Esophagus squamous epithelium (tissue), 5 donors: ENCODE measurements at places on chromosomes 5 and 9. TPM values are rescaled to one million over a fixed set of nuclear protein-coding genes. Genes with fewer than 3 reads are reported as not detected.

Gene TEX48
- total RNA-seq: not detected

Gene FGF1
- 1.6 TPM for total RNA-seq

Gene RAD1
- total RNA-seq: 19.1 TPM

Gene SAPCD2
- total RNA-seq: 14.7 TPM

Gene SLC36A2
- not detected for total RNA-seq

Gene TAS2R1
- total RNA-seq: not detected

Gene DRD1
- total RNA-seq: 0.06 TPM

- H3K27me3 ChIP-seq: no peaks in the 10 kb centered on the region
- no peak overlapping the region for H3K27ac ChIP-seq
- no peak for DNase-seq
- no peaks in the 10 kb centered on the region for H3K36me3 ChIP-seq
- H3K4me3 ChIP-seq: no peak overlapping the region
- H3K4me1 ChIP-seq: no peaks in the 10 kb centered on the region
Measured at GRCh38 chr9:120592210-120592609, 12.2 kb upstream of the CDK5RAP2 start.

- no peak for DNase-seq
- no peaks in the 10 kb centered on the region for H3K36me3 ChIP-seq
- H3K27ac ChIP-seq: no peak overlapping the region
- peaks cover 20% of the 10 kb centered on the region for H3K4me1 ChIP-seq
- H3K27me3 ChIP-seq: no peaks in the 10 kb centered on the region
Measured at GRCh38 chr9:127248241-127248640, 16.3 kb upstream of the GARNL3 start.

GRCh38 chr9:128027705-128028104 lies 39.4 kb downstream of the NAIF1 start:
- no peaks in the 10 kb centered on the region for H3K36me3 ChIP-seq
- no peak overlapping the region for H3K4me3 ChIP-seq
- peak overlapping the region; percentile 81 for H3K27ac ChIP-seq
- H3K27me3 ChIP-seq: no peaks in the 10 kb centered on the region

DNA sequence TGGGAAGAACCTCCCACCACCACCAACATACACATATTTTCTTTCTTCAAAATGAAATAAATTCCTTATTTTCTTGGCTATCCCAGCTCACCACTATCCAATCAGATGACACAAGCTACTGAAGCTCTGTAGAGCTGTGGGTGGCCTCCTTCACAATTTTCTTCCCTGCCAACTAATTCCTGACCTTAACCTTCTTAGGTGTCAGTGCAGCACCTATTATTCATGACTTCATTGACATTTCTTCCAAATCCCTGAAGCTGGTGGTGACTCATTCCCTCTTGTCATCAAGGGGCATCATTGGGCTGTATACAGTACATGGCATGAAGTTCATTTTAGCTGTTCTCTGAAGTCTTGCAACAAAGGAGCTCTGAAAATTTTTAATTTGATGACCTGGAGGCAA lies 42.0 kb upstream of the ADRA1B start:
- H3K4me3 ChIP-seq: no peak overlapping the region
- no peak overlapping the region for H3K27ac ChIP-seq
- no peaks in the 10 kb centered on the region for H3K36me3 ChIP-seq
- peaks cover 22% of the 10 kb centered on the region for H3K4me1 ChIP-seq

- H3K36me3 ChIP-seq: no peaks in the 10 kb centered on the region
- H3K27ac ChIP-seq: no peak overlapping the region
- no peaks in the 10 kb centered on the region for H3K4me1 ChIP-seq
- H3K4me3 ChIP-seq: no peak overlapping the region
- DNase-seq: no peak
- no peaks in the 10 kb centered on the region for H3K27me3 ChIP-seq
Measured at GRCh38 chr5:171835066-171835465, 49.4 kb downstream of the SMIM23 start.

DNA sequence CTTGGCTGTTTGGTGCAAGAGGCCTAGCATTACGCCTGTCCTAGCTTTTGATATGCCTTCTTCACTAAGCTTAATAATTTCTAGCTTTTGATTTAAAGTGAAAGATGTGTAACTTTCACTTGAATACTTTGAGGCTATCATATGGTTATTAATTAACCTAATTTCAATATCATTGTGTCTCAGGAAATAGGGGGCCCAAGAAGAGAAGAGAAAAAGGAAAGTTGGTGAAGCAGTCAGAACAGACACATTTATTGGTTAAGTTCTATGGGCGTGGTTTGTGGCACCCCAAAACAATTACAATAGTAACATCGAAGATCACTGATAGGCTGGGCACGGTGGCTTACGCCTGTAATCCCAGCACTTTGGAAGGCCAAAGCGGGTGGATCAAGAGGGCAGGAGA lies 40.9 kb upstream of the F2RL2 start:
- no peak for DNase-seq
- no peaks in the 10 kb centered on the region for H3K27me3 ChIP-seq
- H3K4me1 ChIP-seq: no peaks in the 10 kb centered on the region

DNA sequence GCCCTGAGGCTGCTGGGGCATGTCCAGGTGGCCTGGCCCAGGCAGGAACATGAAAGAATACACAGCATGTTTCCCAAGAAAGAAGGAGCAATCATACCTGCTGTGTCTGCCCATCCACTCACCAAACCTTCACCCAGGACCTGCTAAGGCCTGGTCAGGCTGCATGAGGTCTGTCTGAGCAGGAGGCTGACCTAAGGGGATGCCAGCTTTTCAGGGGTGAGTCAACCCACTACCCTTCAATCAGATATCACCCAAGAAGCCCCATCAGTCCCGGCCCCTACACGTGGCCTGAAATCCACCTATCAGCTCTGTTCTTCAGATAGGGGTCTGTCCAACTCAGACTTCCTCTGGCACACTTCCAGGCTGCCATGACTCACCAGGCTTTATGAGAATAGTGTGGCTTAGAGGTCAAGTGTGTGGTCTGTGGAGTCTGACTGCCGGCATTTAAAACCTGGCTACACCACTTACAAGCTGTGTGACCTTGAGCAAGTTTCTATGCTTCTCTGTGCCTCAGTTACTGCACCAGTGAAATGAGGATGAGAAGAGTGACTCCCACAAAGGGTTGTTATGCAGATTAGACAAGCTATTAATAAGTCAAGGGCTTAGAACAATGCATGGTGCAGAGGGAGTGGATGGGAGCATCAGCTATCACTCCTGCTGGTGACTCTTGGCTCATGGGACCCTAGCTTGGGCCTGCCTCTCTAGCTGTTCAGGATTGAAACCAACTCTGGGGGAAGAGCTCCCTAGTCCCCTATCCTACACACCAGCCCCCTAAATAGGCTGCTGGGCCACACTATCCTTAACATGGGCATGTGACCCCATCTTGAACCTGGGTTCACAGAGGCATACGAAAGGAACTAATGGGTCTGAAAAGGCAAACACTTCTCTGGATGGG lies 130.3 kb downstream of the PAX5 start:
- H3K27ac ChIP-seq: no peak overlapping the region
- DNase-seq: no peak
- H3K27me3 ChIP-seq: no peaks in the 10 kb centered on the region
- H3K4me3 ChIP-seq: no peak overlapping the region
- no peaks in the 10 kb centered on the region for H3K4me1 ChIP-seq

- H3K4me3 ChIP-seq: no peak overlapping the region
- H3K36me3 ChIP-seq: no peaks in the 10 kb centered on the region
- peaks cover 4% of the 10 kb centered on the region for H3K4me1 ChIP-seq
Measured at GRCh38 chr9:110659891-110660541, 8.6 kb upstream of the MUSK start.

- no peak overlapping the region for H3K4me3 ChIP-seq
- no peaks in the 10 kb centered on the region for H3K36me3 ChIP-seq
- no peaks in the 10 kb centered on the region for H3K27me3 ChIP-seq
Measured at GRCh38 chr9:87898151-87898550, 15.5 kb downstream of the SPATA31E1 start.

DNA sequence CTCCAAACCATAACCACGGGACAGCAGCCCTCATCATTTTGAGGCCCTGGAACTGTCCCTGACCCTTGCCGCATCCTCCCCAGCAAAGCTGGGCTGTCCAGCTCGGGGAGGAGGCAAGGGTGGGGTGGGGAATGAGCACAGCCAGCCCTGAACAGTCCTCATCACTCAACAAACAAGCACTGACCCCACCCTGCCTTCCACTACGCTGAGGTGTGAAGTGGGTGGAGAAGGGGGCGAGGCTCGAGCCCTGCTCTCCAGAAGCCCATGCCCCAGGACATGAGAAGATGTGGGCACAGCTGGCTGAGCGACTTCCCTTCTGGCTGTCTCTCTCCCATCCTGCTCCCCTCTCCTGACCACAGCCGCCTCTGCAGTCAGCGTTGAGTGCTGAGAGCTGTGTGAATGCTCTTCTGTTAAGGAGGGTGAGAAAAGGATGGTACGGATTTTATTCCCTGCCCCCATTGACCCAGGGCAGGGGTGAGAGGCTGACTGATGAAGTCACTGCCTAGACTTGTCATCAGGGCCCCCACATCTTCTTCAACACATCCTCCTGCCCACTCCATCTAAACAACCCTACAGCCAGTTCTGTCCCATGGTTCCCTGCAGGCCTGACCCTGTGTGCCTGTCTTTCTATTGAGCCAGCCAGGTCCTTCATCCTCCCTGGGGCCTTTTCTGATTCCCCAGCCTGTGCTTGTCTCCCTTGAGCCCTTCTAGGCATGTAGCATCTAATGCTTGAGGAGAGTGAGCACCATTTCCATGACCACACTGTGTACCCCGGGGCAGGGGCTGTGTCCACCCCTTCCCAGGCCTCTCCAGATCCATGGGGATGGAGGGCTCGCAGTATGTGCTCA lies 276.0 kb downstream of the FSTL4 start:
- H3K4me1 ChIP-seq: peaks cover 7% of the 10 kb centered on the region
- no peak overlapping the region for H3K4me3 ChIP-seq
- H3K27ac ChIP-seq: no peak overlapping the region
- no peak for DNase-seq
- H3K36me3 ChIP-seq: no peaks in the 10 kb centered on the region

DNA sequence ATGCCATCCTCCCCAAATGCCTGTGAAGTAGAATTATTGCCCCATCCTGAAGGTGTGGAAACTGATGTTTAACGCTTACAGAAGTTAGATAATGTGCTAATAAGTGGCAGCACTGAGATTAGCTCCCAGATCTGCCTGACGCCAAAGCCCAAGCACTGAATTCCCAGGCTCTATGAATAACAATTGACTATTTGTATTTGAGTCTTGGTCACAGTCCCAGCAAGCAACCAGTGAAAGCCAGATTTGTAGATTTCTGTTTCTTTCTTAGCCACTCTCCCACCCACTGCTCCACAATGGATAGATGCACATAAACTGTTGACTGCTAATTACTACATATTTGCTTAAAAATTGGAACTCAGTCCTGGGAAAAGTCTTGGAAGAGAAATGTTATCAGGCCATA lies 34.4 kb downstream of the FAM240B start:
- no peak for DNase-seq
- peaks cover 18% of the 10 kb centered on the region for H3K4me1 ChIP-seq
- no peak overlapping the region for H3K4me3 ChIP-seq
- no peaks in the 10 kb centered on the region for H3K36me3 ChIP-seq
- no peaks in the 10 kb centered on the region for H3K27me3 ChIP-seq

DNA sequence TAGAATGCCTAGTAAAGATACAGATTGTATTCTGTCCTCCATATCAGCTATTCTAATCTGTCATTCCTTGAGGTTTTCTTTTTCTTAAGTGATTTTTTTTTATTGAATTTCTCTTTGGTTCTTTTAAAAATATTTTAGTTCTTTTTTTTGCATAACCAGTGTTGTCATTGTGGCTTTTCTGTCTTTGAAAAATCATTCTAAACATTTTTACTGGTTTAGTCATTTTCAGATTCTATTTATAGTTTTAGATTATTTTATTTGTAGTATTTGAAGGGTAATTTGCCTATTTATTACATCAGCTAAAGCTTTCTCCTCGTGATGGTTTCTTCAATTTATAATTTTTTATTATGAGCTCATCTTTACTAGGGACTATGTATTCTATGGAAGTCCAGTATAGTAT lies 78.1 kb downstream of the NDUFAF2 start:
- H3K36me3 ChIP-seq: no peaks in the 10 kb centered on the region
- DNase-seq: no peak
- no peak overlapping the region for H3K27ac ChIP-seq

DNA sequence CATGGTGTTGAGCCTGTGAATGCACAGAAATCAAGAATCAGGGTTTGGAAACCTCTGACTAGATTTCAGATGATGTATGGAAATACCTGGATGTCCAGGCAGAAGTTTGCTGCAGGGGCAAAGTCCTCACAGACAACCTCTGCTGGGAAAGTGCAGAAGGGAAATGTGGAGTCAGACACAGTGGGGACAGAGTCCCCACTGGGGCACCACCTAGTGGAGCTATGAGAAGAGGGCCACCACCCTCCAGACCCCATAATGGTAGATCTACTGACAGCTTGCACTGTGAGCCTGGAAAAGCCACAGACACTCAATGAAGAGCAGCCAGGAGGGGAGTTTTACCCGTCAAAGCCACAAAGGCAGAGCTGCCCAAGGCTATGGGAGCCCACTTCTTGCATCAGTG lies 181.9 kb upstream of the SEMA6A start:
- no peaks in the 10 kb centered on the region for H3K4me1 ChIP-seq
- H3K27me3 ChIP-seq: no peaks in the 10 kb centered on the region
- no peak overlapping the region for H3K4me3 ChIP-seq
- no peak overlapping the region for H3K27ac ChIP-seq
- no peak for DNase-seq

- H3K27me3 ChIP-seq: no peaks in the 10 kb centered on the region
- no peak overlapping the region for H3K27ac ChIP-seq
- H3K36me3 ChIP-seq: no peaks in the 10 kb centered on the region
Measured at GRCh38 chr9:75197561-75197960, 109.2 kb downstream of the OSTF1 start.

DNA sequence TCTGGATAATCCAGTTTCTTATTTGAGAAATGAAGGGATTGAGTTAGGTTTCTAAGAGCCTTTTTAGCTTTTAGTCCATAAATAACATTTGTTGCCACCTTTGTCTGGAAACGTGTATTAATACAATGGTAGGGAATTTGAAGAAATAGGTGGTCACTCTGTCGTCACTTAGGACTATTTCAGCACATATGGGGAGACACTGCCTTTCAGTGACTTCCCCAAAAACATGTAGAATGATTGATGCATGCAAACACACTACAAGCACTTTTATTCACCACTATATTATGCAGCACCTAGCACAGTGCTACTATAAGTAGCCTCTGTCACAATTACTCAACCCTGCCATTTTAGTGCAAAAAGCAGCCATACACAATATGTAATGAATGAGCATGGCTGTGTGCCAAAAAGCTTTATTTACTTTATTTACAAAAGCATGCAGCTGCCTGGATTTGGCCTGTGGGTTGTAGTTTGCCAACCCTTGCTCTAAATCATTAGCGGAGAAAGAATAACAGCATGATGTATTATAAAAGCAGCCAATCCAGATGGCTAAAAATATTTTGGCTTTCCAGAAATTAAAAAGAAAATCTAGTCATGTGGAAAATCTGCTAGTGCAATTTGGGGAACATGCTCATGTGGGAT lies 154.2 kb upstream of the HMHB1 start:
- no peaks in the 10 kb centered on the region for H3K36me3 ChIP-seq
- H3K27ac ChIP-seq: no peak overlapping the region
- DNase-seq: no peak
- no peak overlapping the region for H3K4me3 ChIP-seq
- no peaks in the 10 kb centered on the region for H3K4me1 ChIP-seq
